ENCODE measurements at places on chromosomes 7 and 10.
A peak's percentile ranks its signal among the peaks of the same experiment; 100 is the strongest.

GRCh38 chr10:16941870-16942269 is 124.6 kb upstream of the RSU1 start:
- no peak for DNase-seq

- DNase-seq: peak; percentile 73
Measured at GRCh38 chr7:130277763-130278643, 11.3 kb downstream of the CPA2 start.

- no peak for DNase-seq
Measured at GRCh38 chr7:23418046-23418445, 52.2 kb downstream of the IGF2BP3 start.

- DNase-seq: no peak
Measured at GRCh38 chr7:25967278-25968204, 184.5 kb upstream of the NFE2L3 start.

GRCh38 chr10:14102056-14102455 is 228.7 kb downstream of the FRMD4A start:
- DNase-seq: no peak

DNA sequence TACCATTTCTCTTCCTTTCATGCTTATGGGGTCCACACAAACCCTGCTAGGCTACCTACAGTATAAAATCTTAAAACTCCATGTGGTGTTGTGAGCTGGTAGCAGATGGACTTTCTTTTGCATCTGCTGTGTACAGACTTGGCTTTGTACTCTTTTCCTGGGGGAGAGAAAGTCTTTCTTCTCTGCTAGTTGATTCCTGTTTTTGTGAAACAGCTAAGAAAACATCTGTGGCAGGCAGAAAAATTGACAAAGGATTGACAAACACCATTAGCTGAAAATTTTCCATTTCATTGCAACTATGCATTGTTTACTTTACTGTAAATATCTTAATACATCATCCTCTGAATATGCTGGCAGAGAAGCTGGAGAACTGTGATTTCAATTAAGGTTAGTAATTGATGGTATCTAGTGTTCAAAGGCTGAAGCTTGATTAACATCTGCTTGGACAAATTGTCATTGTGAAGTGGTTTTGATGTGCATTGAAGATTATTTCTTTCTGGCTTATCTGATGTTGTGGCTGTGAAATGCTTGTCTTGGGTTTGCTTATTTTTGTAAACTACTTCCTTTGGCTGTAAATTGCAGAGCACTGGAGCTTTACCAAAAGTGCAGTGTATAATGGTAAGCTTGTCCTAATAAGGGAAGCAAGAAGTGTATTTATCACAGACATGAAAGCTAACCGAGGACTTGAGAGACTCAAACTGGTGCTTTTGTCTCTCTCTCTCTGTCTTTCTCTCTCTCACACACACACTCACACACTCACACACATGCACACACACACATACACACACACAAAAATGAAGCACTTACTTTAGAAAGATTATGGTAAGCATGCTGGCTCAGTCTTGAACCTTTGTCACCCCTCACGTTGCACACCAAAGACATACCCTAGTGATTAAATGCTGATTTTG is at the start of gene FOXP2:
Gene FOXP2 (plus strand): TSS at position 660 of the 908 bp plus-strand sequence. CDS start 11,697 bp downstream, outside the sequence.
- no peak for DNase-seq

DNA sequence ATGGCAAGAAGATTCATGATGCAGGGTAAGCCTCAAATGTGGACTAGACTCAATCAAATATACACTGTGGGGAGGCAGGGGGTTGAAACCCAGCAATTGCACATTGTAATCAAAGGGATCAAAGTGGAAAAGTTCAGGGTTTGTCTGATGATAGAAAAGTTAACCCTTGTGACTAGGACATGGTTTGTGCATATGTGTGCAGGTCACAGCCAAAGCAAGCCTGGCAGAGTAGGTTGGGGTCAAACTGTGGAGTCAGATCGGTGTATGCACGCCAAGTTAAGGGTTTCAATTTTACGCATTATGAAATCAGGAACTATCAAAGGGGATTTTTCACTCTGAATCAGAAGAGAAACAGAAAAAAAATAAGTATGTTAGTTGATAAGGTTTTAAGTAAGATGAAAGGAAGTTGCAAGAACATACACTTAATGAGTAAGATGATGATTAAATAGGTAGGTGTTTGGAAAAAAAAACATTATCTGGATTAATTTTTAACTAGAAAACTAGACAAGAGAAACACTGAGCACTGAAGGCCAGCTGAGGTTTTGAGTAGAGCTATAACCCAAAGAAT is 188.3 kb downstream of the DGKB start:
- no peak for DNase-seq
